KBM-7 (cell line): ENCODE measurements at places on chromosomes 11 and 22.

DNA sequence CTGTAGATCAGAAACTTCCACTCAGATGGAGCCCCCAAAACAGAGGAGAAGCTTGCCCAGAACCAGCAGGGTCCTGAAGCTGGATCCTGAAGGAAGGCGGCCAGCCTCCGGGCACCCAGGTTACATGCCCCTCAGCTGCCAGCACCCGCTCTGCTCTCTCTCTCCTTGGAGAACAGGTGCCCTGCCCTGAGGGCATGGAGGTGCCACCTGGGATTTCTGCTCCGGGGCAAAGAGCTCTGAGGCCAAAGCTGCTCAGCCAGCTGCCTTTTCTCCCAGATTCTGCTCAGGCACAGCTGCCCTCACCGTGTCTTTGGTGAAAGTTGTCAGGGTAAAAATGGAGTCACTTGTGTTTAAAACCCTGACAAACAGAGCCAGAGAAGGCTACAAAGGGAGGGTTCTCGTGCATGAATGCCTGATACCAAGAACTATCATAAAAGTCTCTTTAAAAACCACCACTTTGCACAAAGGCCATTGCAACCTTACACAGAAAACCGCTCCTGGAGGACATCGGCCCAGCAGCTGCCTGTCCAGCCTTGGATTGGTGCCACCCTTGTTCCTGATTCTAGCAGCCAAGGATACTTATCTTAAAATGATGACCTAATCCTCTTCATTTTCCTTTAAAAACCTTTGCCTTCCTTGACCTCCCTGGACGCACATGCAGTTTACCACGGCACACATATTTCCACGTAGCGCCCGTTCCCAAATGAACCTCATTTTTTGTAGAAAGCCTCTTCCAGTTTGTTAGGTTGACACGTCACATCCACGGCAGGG is 140.0 kb downstream of the CACNA1I start:
- DNase-seq: no peak

GRCh38 chr11:6402061-6402470 is 11.8 kb downstream of the SMPD1 start:
- no peak for DNase-seq

DNA sequence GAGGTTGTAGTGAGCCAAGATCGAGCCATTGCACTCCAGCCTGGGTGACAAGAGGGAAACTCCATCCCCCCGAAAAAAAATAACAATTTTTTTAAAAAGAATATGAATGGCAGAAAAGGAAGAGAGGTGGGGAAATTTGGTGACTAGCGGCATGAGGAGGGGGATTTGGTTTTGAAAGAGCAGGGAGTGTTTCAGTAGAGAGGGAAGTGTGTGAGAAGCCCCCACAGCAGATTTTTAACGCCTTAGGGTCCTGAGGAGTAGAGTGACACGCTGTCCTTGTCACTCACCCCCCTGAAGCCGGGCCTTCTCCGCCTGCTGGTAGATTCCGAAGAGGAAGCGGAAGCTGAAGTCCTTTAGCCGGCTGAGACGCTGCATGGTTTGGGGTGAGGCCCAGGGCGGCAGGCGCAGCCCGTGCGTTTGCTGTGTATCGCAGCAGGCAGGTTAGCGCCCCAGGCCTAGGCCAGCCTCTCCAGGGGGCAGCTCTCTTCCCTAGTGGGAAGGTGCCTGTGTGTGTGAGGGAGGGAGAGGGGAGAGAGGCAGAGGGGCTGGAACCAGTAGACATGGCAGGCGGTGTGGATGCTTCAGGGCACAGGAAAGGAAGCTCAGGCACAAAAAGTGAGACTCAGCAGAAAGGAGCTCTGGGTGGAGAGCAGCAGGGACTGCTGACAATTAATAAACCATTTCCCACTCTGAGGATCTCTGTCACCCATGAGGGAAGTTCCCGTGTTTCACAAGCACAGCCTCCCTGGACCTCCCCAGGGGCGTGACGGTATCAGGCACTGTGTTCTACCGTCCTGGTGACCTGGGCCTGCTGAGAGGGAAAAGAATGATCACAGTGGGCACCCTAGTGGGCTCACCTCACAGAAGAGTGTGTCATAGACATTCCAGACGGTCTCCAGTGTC is 3.9 kb downstream of the ACP2 start:
- no peak for DNase-seq

DNA sequence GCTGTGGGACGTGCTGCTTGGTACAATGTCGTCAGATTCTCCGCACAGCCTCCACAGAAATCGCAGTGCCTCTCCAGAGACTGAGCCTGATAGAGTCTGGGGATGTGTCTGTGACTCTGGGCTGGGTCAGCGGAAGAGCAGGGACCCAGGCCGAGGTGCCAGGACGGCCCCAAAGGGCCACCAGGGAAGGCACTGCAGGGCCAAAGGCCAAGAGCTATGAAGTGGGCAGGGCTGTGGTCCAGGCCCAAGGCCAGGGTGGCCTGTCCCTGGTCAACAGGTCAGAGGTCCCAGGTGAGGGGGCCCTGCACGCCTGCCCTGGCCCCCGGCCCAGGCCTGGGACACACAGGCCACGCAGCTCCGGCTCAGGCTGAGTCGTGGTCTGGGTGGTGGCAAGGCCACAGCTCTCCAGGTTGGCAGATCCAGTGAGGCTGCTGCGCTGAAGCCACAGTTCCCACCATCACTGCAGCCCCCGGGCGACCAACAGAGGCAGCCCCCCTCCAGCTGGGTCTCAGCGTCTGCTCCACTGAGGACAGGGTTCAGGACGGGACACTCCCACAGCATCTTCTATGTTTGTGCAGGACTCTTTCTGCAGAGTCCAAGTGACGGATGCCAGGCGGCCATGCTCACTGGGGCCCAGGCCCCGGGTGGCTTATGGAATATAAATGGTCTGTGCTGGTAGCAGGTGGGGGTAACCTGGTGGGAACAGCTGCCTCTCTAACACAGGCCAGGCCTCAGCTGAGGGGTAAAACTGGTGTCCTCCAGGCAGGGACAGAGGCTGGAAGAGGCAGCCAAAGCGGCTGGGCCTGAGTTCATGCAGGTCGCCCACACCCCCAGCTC is 4.8 kb upstream of the PIM3 start:
- DNase-seq: no peak

- DNase-seq: no peak
Observed at GRCh38 chr22:45083659-45084305, 74.0 kb upstream of the PHF21B start.

DNA sequence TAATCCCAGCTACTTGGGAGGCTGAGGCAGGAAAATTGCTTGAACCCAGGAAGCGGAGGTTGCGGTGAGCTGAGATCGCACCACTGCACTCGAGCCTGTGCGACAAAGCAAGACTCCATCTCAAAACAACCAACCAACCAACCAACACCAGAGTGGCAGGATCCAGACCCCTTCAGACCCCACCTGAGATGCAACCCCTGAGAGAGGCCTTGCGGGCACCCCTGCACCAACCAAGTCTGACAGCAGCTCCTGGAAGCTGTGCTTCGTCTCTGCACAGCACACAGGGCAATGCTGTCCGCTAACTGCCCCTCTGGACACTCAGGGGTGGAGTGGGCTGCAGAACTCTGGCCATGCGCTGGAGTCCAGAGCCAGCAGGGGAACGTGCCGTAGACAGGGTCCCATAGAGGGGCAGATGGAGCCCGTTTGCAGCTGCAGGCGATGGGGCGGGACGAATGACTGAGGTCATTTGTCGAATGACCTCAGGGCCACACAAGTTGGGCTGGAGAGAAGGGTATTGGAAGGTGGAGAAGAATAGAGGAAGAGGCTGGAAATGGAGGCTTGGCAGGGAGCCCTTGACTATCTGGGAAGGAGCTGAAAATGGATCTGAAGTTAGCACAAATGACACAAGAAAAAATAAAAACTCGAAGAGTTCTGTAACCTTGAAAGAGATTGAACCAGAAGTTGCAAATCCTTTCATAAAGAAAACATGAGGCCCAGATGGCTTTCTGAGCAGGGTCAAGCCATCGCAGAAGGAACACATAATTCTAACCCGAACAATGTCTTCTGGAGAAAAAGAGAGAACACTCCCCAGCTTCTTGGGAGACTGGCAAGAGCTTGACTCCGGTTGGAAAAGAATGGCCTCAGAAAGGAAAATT is 199.7 kb downstream of the CTTN start:
- no peak for DNase-seq

GRCh38 chr11:2663915-2664314 is 35.9 kb downstream of the KCNQ1OT1 start:
- DNase-seq: no peak

- DNase-seq: peak; percentile 98
Observed at GRCh38 chr22:24728790-24729637, 45.5 kb downstream of the PIWIL3 start.
